Activated naive CD8-positive, alpha-beta T cell treated with anti-CD3 and anti-CD28 coated beads, Interleukin-2, amount 10 ng/mL, durations not matched to agents 7 days and 5 days (primary cell): ENCODE measurements at places on chromosomes 6 and 20.

DNA sequence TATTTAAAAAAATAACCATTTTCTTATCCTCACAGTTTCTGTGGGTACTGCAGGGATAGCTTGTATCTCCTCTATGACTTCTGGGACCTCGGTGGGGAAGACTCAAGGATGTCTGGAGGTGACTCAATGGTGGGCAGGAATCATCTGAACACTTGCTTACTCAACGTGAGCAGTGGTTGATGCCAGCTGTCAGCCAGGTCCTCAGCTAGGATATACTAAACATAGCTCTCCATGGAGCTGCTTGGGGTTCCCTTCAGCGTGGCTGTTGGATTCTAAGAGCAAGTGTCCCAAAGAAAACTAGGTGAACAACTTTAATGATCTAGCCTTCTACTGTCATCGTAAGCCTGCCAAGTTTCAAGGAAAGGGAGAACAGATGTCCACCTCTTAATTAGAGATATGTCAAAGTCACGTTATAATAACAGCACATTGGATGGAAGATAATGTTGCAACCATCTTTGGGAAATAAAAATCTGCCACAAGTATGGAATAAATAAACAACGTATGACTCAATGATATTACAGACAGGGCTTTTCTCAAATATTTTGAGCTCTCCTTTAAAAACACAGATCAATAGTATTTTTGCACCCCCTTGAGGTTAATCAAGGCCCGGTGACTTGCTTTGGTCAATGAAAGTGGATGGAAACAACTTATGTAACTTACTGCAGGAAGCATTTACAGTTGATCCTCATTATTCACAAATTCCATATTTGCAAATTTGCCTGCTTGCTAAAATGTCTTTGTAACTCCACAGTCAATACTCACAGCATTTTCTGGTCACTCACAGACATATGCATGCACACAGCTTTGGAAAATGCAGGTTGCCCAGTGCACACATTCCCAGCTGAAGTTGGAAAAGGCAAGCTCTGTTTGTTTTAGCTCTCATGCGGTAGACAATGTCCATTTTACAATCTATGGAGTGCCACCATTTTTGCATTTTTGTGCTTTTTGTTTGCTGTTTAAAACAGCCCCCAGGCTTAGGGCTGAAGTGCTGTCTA lies 6.6 kb upstream of the HEBP2 start:
- H3K4me3 ChIP-seq = no peak overlapping the region
- H3K27me3 ChIP-seq = no peaks in the 10 kb centered on the region
- no peaks in the 10 kb centered on the region for H3K36me3 ChIP-seq
- peaks cover 3% of the 10 kb centered on the region for H3K4me1 ChIP-seq
- H3K27ac ChIP-seq = no peak overlapping the region

- no peak overlapping the region for H3K4me3 ChIP-seq
- DNase-seq = no peak
- peaks cover 2% of the 10 kb centered on the region for H3K4me1 ChIP-seq
These were observed 116.6 kb downstream of the FOXC1 start for GRCh38 chr6:1726341-1726768.

DNA sequence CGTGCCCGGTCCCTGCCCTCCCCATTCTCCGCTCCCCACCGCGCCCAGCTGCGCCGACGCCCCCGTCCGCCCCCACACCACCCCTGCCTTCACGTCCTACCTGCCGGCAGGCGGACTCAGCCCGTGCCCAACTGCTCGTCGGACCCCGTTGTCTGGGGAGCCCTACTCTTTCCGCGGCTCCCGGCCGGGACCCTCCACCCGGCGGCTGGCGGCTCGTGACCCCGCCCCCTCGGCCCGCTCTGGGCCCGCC lies at the start of gene SERAC1:
SERAC1 (minus strand) TSS at position 223 of the 250 bp plus-strand sequence. CDS start 9,899 bp downstream, outside the sequence.
- H3K27ac ChIP-seq = peak within 1 kb of the TSS; percentile 98
- H3K27me3 ChIP-seq = peaks cover 3% of the 10 kb centered on the region
- H3K4me3 ChIP-seq = peak within 1 kb of the TSS; percentile 93
- H3K4me1 ChIP-seq = peaks cover 12% of the 10 kb centered on the region
- no peak for DNase-seq

GRCh38 chr6:11689847-11690246 lies 88.8 kb downstream of the ADTRP start:
- H3K4me3 ChIP-seq = no peak overlapping the region
- H3K27ac ChIP-seq = no peak overlapping the region
- peaks cover 4% of the 10 kb centered on the region for H3K4me1 ChIP-seq
- H3K36me3 ChIP-seq = peaks cover 6% of the 10 kb centered on the region
- no peaks in the 10 kb centered on the region for H3K27me3 ChIP-seq
- DNase-seq = no peak

DNA sequence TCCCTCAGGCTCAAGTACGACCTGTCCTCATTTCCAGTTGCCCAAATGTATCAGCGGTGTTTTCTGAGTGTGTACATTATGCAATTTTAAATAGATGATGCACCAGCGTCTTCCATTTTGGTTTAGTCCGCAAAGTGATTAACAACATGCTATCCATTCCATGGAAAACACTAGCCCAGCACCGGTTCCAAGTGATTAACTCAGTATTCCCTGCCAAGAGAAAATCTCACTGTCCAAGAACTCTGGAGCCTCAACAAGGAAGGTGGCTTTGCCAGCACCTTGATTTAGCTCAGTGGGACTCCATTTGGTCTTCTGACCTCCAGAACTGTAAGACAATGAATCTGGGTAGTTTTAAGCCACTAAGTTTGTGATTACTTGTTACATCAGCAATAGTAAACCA lies 107.2 kb downstream of the FOXC1 start:
- H3K27me3 ChIP-seq = no peaks in the 10 kb centered on the region
- no peak for DNase-seq
- peaks cover 3% of the 10 kb centered on the region for H3K36me3 ChIP-seq
- no peak overlapping the region for H3K27ac ChIP-seq
- no peak overlapping the region for H3K4me3 ChIP-seq

DNA sequence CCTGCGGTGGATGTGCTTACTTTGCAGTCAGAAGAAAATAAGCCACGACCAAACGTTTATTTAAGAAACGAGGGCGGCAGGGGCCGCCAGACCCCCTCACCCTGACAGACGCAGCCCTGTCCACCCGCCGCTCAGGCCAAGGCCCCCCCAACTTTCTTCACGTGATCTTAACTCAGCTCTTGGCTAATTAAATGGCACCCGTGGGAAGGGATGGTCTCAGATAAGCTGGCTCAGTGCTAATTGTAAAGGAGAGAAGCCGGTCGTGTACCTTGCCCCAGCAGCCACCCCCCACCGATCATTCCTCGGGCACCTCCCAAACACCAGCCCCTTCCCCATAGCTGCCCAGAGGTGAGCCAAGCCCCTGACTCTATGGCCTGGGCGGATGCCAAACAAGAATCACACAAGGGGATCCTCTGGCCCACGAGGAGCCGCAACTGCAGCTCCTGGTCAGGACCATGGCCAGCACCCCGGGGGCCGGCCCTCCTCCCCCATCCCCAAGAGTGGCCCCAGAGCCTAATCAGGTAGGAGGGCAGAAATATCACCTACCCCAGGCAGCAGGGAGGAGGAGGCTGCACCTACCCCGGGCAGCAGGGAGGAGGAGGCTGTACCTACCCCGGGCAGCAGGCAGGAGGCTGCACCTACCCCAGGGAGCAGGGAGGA lies 11.2 kb downstream of the KCNQ2 start:
- H3K36me3 ChIP-seq = no peaks in the 10 kb centered on the region
- peak; percentile 57 for DNase-seq
- no peak overlapping the region for H3K4me3 ChIP-seq
- no peaks in the 10 kb centered on the region for H3K4me1 ChIP-seq
- H3K27me3 ChIP-seq = peaks cover 2% of the 10 kb centered on the region

DNA sequence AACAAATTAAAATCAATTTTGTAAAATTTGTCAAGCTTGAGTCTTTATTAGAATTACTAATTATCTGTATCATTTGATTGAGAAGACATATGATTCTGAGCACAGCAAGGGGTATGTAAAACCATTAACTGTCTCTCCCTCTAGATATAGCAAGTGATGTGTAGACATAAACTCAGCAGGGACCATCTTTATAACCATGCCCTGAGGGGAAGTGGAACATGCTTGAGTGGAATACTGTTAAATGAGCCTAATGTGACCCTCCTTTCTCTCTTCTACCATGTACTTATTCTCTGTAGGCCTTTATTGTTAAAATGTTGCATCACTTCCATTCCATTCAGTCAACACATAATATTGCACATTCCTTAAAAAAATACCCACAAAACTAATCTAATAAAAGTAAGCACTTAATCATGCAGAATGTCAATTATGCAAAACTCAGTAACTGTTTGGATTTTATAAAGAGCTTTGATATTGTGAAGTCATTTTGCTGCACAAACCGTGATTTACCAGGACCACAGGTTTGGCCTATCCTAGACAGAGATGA lies 896.6 kb upstream of the MANEA start:
- DNase-seq = no peak
- no peak overlapping the region for H3K27ac ChIP-seq
- no peaks in the 10 kb centered on the region for H3K27me3 ChIP-seq
- H3K4me3 ChIP-seq = no peak overlapping the region
- no peaks in the 10 kb centered on the region for H3K36me3 ChIP-seq

- H3K4me1 ChIP-seq = peaks cover 4% of the 10 kb centered on the region
- no peak overlapping the region for H3K27ac ChIP-seq
- H3K36me3 ChIP-seq = peaks cover 28% of the 10 kb centered on the region
- no peak overlapping the region for H3K4me3 ChIP-seq
- no peak for DNase-seq
- no peaks in the 10 kb centered on the region for H3K27me3 ChIP-seq
These were observed 6.4 kb upstream of the SNRPB start for GRCh38 chr20:2476742-2477615.

GRCh38 chr20:58973866-58974265 lies 7.2 kb upstream of the NELFCD start:
- no peaks in the 10 kb centered on the region for H3K4me1 ChIP-seq
- no peak overlapping the region for H3K4me3 ChIP-seq
- peaks cover 14% of the 10 kb centered on the region for H3K27me3 ChIP-seq
- no peak for DNase-seq

- H3K27me3 ChIP-seq = peaks cover 5% of the 10 kb centered on the region
- peaks cover 2% of the 10 kb centered on the region for H3K4me1 ChIP-seq
- H3K36me3 ChIP-seq = no peaks in the 10 kb centered on the region
- no peak overlapping the region for H3K4me3 ChIP-seq
These were observed 87.2 kb upstream of the RIN2 start for GRCh38 chr20:19670829-19671228.

- H3K4me1 ChIP-seq = no peaks in the 10 kb centered on the region
- no peak overlapping the region for H3K27ac ChIP-seq
- DNase-seq = no peak
- no peaks in the 10 kb centered on the region for H3K36me3 ChIP-seq
- no peak overlapping the region for H3K4me3 ChIP-seq
- H3K27me3 ChIP-seq = no peaks in the 10 kb centered on the region
These were observed 76.5 kb downstream of the EFHC1 start for GRCh38 chr6:52496631-52497030.

GRCh38 chr20:40860487-40860902 lies 168.1 kb upstream of the TOP1 start:
- no peaks in the 10 kb centered on the region for H3K36me3 ChIP-seq
- DNase-seq = no peak
- no peaks in the 10 kb centered on the region for H3K4me1 ChIP-seq

- H3K4me3 ChIP-seq = no peak overlapping the region
- no peaks in the 10 kb centered on the region for H3K27me3 ChIP-seq
- no peak overlapping the region for H3K27ac ChIP-seq
These were observed 541.7 kb upstream of the FLRT3 start for GRCh38 chr20:14879020-14879697.

- no peak for DNase-seq
- no peaks in the 10 kb centered on the region for H3K36me3 ChIP-seq
- no peak overlapping the region for H3K4me3 ChIP-seq
- H3K4me1 ChIP-seq = peaks cover 9% of the 10 kb centered on the region
These were observed 3.4 kb upstream of the MAFB start for GRCh38 chr20:40692240-40693011.

- H3K27me3 ChIP-seq = no peaks in the 10 kb centered on the region
- H3K36me3 ChIP-seq = peaks cover 17% of the 10 kb centered on the region
- no peak for DNase-seq
- no peak overlapping the region for H3K4me3 ChIP-seq
- no peaks in the 10 kb centered on the region for H3K4me1 ChIP-seq
These were observed 30.7 kb downstream of the HMGN3 start for GRCh38 chr6:79203753-79204253.

DNA sequence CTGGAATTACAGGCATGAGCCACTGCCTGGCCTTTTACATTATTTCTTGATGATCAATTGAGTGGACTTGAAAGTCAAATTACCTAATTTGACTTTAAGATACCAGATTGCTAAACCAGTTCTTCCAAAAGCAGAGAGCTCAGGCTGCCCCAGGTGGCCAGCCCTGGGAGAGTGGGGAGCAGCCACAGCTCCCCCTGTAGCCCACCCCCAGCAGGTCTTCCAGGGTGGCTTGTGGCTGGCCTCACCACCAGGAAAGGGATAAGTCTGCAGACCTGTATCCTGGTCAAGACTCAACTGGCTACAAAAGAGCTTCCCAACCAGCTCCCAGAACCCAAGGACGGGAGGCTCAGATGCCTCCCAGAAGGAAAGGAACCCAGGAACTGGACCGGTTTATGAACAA lies 23.8 kb upstream of the AKAP12 start:
- no peaks in the 10 kb centered on the region for H3K36me3 ChIP-seq
- no peaks in the 10 kb centered on the region for H3K4me1 ChIP-seq
- H3K27ac ChIP-seq = no peak overlapping the region
- no peak for DNase-seq

DNA sequence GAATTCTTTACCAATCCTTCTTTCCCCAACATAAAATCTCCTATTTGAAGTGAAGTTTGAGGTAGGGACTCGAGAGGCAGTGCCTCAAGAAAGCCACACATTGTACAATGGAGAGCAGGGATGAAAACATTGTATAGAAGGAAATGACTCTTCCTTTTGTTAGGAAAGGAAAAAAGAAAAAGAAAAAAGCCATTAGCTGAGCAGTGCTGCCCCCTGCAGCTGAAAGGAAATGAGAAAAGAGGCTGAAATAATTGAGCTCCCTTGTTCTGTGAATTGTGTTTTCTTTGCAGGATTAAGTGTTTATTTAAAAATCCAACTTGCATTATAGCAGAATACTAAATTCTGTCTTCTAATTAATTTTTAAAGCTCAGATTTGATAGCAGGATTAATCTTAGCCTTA lies 162.9 kb upstream of the SASH1 start:
- H3K27me3 ChIP-seq = peaks cover 12% of the 10 kb centered on the region
- no peak overlapping the region for H3K4me3 ChIP-seq
- H3K27ac ChIP-seq = no peak overlapping the region
- no peaks in the 10 kb centered on the region for H3K36me3 ChIP-seq

DNA sequence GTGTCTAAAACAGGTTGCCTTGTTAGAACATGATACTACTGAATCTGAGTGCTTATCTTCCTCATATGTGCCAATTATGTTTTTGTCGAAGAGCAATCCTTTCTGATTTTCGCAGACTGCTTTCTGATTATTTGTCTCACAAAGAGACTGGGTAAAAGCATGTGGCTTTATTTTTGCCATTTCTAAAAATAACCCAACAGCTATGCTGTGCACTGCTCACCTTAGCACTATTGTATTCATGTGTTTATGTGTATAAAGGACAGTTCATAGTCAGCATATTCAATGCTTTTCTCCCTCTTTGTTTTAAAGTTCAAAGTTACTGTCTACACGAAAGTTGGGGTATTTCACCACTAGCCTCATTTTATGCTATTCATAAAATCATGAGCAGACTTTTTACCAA lies 127.0 kb downstream of the SGK1 start:
- no peaks in the 10 kb centered on the region for H3K27me3 ChIP-seq
- no peak overlapping the region for H3K4me3 ChIP-seq
- no peak for DNase-seq
- no peaks in the 10 kb centered on the region for H3K36me3 ChIP-seq
